Activated CD8-positive, alpha-beta T cell treated with anti-CD3 and anti-CD28 coated beads, Interleukin-2, amount 10 ng/mL, durations not matched to agents 7 days and 5 days (primary cell): ENCODE measurements at places on chromosomes 5 and 9. TPM values are rescaled to one million over a fixed set of nuclear protein-coding genes. Genes with fewer than 3 reads are reported as not detected.

DNA sequence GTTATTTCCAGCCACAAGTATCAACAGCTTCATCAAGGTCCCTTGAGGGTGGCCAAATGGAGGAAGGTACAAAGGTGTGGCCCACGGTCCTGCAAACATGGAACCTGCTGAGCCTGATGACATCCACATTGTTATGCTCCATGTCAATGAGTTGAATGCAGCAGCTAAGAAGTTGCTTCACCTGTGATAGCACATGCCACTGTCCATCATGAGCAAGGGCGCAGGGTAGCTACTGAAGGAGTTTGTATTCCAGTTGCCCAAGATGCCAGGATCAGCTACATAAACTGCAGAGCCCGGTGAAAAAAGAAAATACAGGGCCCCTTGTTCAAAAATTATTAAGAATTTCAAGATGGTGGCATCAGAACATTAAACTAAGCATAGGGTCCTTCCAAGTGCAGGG, 24.2 kb downstream of the LSM11 start:
- H3K4me3 ChIP-seq: no peak overlapping the region
- peaks cover 4% of the 10 kb centered on the region for H3K27me3 ChIP-seq
- no peak overlapping the region for H3K27ac ChIP-seq
- H3K36me3 ChIP-seq: no peaks in the 10 kb centered on the region

GRCh38 chr9:96121136-96121535, 180.8 kb downstream of the HSD17B3 start:
- no peak for DNase-seq

GRCh38 chr5:54207566-54207965, 102.8 kb downstream of the ARL15 start:
- no peak overlapping the region for H3K4me3 ChIP-seq
- no peaks in the 10 kb centered on the region for H3K27me3 ChIP-seq
- DNase-seq: no peak
- no peaks in the 10 kb centered on the region for H3K36me3 ChIP-seq
- H3K27ac ChIP-seq: no peak overlapping the region

GRCh38 chr5:113293975-113294310, 140.8 kb downstream of the TSSK1B start:
- peak overlapping the region; percentile 83 for H3K27ac ChIP-seq
- DNase-seq: peak; percentile 36
- H3K4me1 ChIP-seq: peaks cover 17% of the 10 kb centered on the region
- H3K4me3 ChIP-seq: peak overlapping the region; percentile 90

DNA sequence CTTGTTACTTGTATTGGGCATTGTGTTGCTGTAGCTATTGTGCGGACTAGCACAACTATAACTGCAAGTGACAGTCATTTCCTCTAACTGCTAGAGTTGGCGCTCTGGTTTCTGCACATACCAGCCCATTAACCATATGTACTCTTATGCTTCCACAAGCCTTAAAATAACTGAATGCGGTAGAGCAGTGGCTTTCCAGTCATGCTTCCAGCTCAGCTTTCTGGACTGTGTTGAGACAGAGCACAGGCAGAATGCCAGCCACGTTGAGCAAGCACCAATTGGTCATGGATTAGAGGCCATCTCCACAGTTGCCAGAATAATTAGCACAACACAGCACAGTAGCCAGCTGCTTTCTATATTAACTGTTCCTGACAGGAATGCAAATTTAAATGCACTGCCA, 12.2 kb downstream of the INVS start:
- peaks cover 2% of the 10 kb centered on the region for H3K4me1 ChIP-seq
- no peak for DNase-seq
- H3K36me3 ChIP-seq: peaks cover 13% of the 10 kb centered on the region
- H3K4me3 ChIP-seq: no peak overlapping the region
- no peaks in the 10 kb centered on the region for H3K27me3 ChIP-seq

- no peaks in the 10 kb centered on the region for H3K36me3 ChIP-seq
- no peak overlapping the region for H3K27ac ChIP-seq
- no peaks in the 10 kb centered on the region for H3K4me1 ChIP-seq
- H3K27me3 ChIP-seq: peaks cover 5% of the 10 kb centered on the region
- no peak overlapping the region for H3K4me3 ChIP-seq
Observed at GRCh38 chr9:3721096-3721495, 195.3 kb upstream of the RFX3 start.

- peaks cover 29% of the 10 kb centered on the region for H3K4me1 ChIP-seq
- no peaks in the 10 kb centered on the region for H3K36me3 ChIP-seq
- H3K27me3 ChIP-seq: no peaks in the 10 kb centered on the region
- H3K4me3 ChIP-seq: no peak overlapping the region
- H3K27ac ChIP-seq: no peak overlapping the region
- no peak for DNase-seq
Observed at GRCh38 chr9:129323999-129324553, 146.0 kb upstream of the IER5L start.

DNA sequence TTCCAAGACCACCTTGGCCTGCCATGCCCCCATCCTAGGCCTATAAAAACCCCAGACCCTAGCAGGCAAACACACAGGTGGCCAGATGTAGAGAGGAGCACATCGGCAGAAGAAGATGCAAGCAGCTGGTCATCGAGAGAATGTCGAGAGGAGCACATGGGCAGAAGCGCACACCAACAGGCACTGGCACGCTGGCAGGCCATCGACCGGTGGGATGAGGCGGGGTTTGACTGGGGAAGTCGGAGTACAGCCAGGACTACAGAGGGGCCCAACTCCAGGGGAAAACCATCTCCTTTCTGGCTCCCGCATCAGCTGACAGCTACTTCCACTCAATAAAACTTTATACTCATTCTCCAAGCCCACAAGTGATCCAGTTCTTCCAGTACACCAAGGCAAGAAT, 283.1 kb upstream of the RGMB start:
- H3K36me3 ChIP-seq: no peaks in the 10 kb centered on the region
- no peak overlapping the region for H3K27ac ChIP-seq
- no peak for DNase-seq
- no peak overlapping the region for H3K4me3 ChIP-seq
- H3K27me3 ChIP-seq: no peaks in the 10 kb centered on the region

DNA sequence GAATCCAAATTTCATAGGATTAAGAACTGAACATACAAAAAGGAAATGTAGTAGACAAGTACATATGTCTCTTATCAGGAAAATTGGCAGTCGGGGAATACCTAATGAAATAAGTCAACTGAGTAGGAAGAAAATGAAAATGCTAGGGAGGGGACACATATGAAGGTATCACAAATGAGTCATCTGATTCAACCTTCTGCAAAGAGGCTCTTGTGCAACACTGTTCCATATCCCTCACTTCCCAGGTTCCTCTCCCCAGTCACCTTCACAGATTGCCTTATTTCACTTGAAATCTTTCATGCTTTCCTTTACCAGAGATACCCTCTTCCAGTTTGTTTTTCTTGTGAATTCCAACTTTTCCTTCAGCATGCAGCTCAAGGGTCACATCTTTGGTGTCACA, 139.0 kb downstream of the RFX3 start:
- H3K36me3 ChIP-seq: peaks cover 35% of the 10 kb centered on the region
- H3K4me3 ChIP-seq: no peak overlapping the region
- H3K27ac ChIP-seq: no peak overlapping the region
- H3K27me3 ChIP-seq: no peaks in the 10 kb centered on the region
- DNase-seq: no peak

DNA sequence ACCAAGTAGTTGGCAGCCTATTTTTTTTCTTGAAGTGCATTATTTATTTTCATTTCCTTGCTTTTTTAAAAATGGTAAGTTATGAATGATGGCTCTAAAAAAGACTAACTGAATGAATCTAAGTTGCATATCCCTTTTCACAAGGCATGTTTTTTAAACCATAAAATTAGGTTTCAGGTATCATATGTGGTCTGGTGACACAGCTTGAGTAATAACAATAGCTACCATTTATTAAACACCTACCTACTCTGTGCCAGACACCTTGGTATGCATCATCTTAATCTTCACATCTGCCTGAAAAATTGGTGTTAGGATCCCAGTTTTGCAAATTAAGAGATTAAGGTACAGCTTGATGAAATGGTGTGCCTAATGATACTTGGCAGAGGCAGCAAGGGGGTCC, 4.3 kb upstream of the GABBR2 start:
- no peaks in the 10 kb centered on the region for H3K36me3 ChIP-seq
- H3K27ac ChIP-seq: no peak overlapping the region
- no peak overlapping the region for H3K4me3 ChIP-seq
- no peak for DNase-seq
- H3K4me1 ChIP-seq: peaks cover 5% of the 10 kb centered on the region

- no peak overlapping the region for H3K4me3 ChIP-seq
- DNase-seq: no peak
- H3K27me3 ChIP-seq: no peaks in the 10 kb centered on the region
- H3K27ac ChIP-seq: no peak overlapping the region
- H3K4me1 ChIP-seq: no peaks in the 10 kb centered on the region
Observed at GRCh38 chr9:130422546-130422945, 22.2 kb upstream of the ASS1 start.

- no peak overlapping the region for H3K4me3 ChIP-seq
- no peaks in the 10 kb centered on the region for H3K4me1 ChIP-seq
- no peaks in the 10 kb centered on the region for H3K36me3 ChIP-seq
Observed at GRCh38 chr5:122965111-122965510, 71.4 kb downstream of the PPIC start.

DNA sequence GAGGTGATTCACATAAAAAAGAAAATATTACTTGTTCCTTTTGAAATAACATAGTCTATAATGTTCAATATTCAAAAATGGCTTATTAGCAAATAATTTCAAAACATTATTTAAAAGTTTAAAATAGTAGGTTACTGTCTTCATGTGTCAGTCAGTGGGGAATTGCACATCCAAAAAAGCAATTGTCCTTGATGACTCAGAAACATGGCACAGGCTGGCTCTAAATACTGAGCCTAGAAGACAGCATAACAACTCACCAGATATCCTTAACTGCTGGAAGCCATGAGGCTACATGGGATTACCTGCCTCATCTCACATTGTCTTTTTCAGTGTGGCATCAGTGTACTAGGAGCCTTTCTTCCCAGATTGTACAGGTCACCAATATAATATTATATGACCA, 439.5 kb upstream of the RGMB start:
- no peak for DNase-seq
- no peaks in the 10 kb centered on the region for H3K4me1 ChIP-seq
- H3K36me3 ChIP-seq: no peaks in the 10 kb centered on the region

GRCh38 chr5:32325062-32325461, 12.3 kb upstream of the MTMR12 start:
- H3K27me3 ChIP-seq: no peaks in the 10 kb centered on the region
- H3K4me3 ChIP-seq: no peak overlapping the region
- H3K27ac ChIP-seq: no peak overlapping the region
- DNase-seq: no peak
- H3K4me1 ChIP-seq: peaks cover 2% of the 10 kb centered on the region

DNA sequence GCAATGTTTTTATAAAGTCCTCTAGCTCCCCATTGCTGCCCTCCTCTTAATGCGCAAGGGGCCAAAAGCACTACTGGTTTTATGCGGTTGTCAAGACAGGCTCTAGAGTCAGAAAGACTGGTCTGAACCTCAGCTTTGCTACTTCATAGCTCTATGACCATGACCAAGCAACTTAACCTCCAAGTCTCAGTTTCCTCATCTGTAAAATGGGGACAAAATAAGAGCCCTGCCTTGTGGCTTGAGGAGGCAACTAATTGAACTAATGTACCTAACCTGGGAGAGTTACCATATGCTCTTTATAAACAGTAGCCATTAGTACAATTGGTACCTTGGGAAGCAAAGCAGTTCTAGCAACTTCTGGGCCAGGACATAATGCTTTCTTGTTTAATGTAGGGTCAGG, 36.5 kb downstream of the ANXA6 start:
- DNase-seq: no peak
- peaks cover 82% of the 10 kb centered on the region for H3K36me3 ChIP-seq
- H3K27ac ChIP-seq: no peak overlapping the region
- H3K4me3 ChIP-seq: no peak overlapping the region
- H3K27me3 ChIP-seq: no peaks in the 10 kb centered on the region
- H3K4me1 ChIP-seq: peaks cover 25% of the 10 kb centered on the region

DNA sequence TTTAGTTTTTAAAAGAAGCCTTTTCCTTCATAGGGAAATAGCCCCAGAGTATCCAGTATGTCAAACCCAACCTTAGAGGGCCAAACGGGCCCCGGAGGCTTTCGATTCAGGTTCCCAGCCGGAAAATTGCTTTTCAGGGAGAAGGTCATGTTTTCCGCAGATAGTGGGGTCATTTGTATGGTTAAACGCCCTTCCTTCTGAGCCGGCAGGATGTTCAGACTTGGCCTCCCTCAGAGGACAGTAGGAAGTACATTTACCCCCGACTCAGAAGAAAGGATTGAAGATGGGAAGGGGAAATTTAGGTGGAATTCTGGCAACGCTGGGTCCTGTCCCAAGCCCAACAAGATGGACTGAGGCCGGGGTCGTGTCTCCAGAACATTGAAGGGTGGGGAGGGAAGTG, 195.2 kb downstream of the AOPEP start:
- H3K4me3 ChIP-seq: no peak overlapping the region
- DNase-seq: no peak
- H3K27me3 ChIP-seq: peaks cover 2% of the 10 kb centered on the region
- H3K27ac ChIP-seq: no peak overlapping the region

DNA sequence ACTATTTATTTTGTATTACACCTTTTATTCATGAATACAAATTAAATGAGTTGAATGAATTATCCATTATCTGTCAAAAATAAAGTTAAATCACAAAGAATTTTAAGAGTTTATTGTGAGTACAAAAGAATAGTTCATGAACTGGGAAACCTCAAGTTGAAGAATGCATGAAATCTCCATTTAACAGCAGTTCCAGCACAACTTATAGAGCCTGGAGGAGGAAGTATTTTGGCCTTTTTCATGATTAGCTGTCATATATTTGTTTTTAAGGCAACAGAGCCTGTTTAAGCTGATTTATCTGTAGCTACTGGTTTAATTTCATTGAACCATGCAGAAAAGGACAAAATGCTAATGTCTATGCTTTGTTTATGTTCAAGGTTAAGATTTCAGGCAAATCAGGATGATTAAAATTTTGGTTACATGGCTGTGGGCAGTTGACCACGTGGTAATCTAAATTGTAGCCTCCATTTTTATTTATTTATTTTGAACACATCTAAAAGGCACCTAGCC, 12.2 kb downstream of the SPINK1 start:
- H3K36me3 ChIP-seq: no peaks in the 10 kb centered on the region
- H3K4me3 ChIP-seq: no peak overlapping the region
- DNase-seq: no peak
- peaks cover 2% of the 10 kb centered on the region for H3K4me1 ChIP-seq

DNA sequence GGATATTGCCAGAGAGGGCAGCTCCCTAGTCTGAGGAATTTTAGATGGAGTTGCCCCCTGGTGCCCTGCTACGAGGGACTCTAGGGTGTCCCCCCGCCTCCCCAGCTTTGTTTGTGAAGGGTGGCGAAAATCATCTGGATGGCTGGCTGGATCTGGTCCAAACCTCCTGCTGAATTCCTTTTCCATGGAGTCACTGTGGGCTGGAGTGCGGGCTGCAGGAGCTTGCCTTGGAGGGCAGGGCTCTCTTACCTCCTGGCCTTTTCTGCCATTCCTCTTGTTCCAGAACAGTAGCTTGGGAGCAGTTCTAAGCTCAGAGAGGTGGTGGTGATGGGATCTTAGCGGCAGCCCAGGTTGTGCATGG, 2.1 kb downstream of the SYNPO start:
- H3K36me3 ChIP-seq: no peaks in the 10 kb centered on the region
- H3K4me1 ChIP-seq: no peaks in the 10 kb centered on the region
- peaks cover 3% of the 10 kb centered on the region for H3K27me3 ChIP-seq
- no peak overlapping the region for H3K27ac ChIP-seq

GRCh38 chr9:96514800-96515158, 64.8 kb downstream of the HABP4 start:
- H3K27ac ChIP-seq: no peak overlapping the region
- H3K27me3 ChIP-seq: peaks cover 5% of the 10 kb centered on the region
- H3K4me1 ChIP-seq: peaks cover 2% of the 10 kb centered on the region
- H3K4me3 ChIP-seq: no peak overlapping the region
- H3K36me3 ChIP-seq: no peaks in the 10 kb centered on the region

Gene BNC2
- total RNA-seq: not detected

Gene FBP1
- 0.31 TPM for total RNA-seq

Gene GLRA1
- total RNA-seq: not detected

Gene POMT1
- 39.2 TPM for total RNA-seq

Gene RAD23B
- 106 TPM for total RNA-seq

Gene GDNF
- not detected for total RNA-seq

Gene SLC2A6
- 14.1 TPM for total RNA-seq

Gene ABO
- total RNA-seq: not detected
